ENCODE measurements at places on chromosomes 2 and 18.
A peak's percentile ranks its signal among the peaks of the same experiment; 100 is the strongest.

GRCh38 chr2:98158305-98158704, 71.3 kb downstream of the VWA3B start:
- DNase-seq, result no peak
- H3K4me3 ChIP-seq, result no peak overlapping the region
- peaks cover 29% of the 10 kb centered on the region for H3K27me3 ChIP-seq
- H3K27ac ChIP-seq, result peak overlapping the region; percentile 22
- no peaks in the 10 kb centered on the region for H3K36me3 ChIP-seq

GRCh38 chr18:2304378-2305175, 266.7 kb downstream of the METTL4 start:
- no peak overlapping the region for H3K27ac ChIP-seq
- no peak for DNase-seq
- H3K27me3 ChIP-seq, result peaks cover 16% of the 10 kb centered on the region
- no peak overlapping the region for H3K4me3 ChIP-seq
- H3K36me3 ChIP-seq, result no peaks in the 10 kb centered on the region

- H3K4me1 ChIP-seq, result peaks cover 18% of the 10 kb centered on the region
- no peaks in the 10 kb centered on the region for H3K27me3 ChIP-seq
- H3K36me3 ChIP-seq, result peaks cover 21% of the 10 kb centered on the region
- no peak overlapping the region for H3K4me3 ChIP-seq
Observed at GRCh38 chr2:43906448-43907109, 67.8 kb downstream of the ABCG8 start.

GRCh38 chr2:10185046-10185445, 62.5 kb downstream of the RRM2 start:
- no peak for DNase-seq
- H3K4me3 ChIP-seq, result no peak overlapping the region
- H3K36me3 ChIP-seq, result no peaks in the 10 kb centered on the region
- H3K4me1 ChIP-seq, result no peaks in the 10 kb centered on the region

- no peak for DNase-seq
- H3K4me1 ChIP-seq, result peaks cover 15% of the 10 kb centered on the region
- H3K36me3 ChIP-seq, result peaks cover 4% of the 10 kb centered on the region
- H3K27ac ChIP-seq, result no peak overlapping the region
- no peak overlapping the region for H3K4me3 ChIP-seq
Observed at GRCh38 chr2:85861180-85861579, 27.6 kb downstream of the ST3GAL5 start.

GRCh38 chr18:32308493-32309120, 118.8 kb downstream of the MEP1B start:
- no peak for DNase-seq
- H3K4me1 ChIP-seq, result peaks cover 16% of the 10 kb centered on the region
- H3K36me3 ChIP-seq, result no peaks in the 10 kb centered on the region
- no peak overlapping the region for H3K4me3 ChIP-seq
- no peaks in the 10 kb centered on the region for H3K27me3 ChIP-seq

DNA sequence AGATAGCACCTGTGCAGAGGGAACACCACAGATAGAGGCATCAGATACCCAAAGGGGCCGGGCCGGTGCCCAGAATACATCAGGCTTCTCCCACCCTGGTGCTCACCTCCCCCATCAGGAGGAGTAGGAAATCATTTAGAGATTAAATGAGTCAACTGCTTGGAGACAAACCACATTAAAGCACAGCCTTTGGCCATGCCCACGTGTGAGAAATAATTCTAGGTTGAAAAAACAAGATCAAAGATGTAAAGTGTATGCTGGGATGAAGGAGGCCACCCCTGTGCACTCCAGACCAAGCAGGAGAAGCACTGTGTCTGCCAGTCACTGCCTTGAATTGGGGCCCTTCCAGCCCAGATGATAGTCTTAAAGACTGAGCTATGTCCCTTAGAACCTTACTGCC, 152.8 kb upstream of the ACAA2 start:
- no peaks in the 10 kb centered on the region for H3K4me1 ChIP-seq
- no peak overlapping the region for H3K27ac ChIP-seq
- DNase-seq, result no peak
- H3K4me3 ChIP-seq, result no peak overlapping the region
- no peaks in the 10 kb centered on the region for H3K36me3 ChIP-seq

DNA sequence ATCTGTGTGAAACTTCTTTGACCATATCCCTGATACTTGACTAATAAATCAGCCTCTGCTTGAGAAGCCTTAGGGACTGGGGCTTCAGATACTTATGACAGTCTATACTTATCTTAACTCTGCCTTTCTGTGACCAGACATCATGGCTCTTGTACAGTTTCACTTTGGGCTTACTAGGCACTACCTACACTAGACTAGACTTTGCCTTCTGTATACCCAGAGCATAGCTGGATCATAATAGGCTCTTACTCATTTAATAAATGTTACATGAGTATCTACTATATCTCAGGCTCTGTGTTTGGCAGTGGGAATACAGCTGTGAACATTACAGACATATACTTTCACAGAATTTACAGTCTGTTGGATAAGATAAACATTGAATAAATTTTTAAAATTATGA, 9.0 kb downstream of the UGP2 start:
- no peak for DNase-seq
- peaks cover 87% of the 10 kb centered on the region for H3K4me1 ChIP-seq
- no peak overlapping the region for H3K27ac ChIP-seq
- H3K36me3 ChIP-seq, result no peaks in the 10 kb centered on the region
- H3K4me3 ChIP-seq, result no peak overlapping the region

DNA sequence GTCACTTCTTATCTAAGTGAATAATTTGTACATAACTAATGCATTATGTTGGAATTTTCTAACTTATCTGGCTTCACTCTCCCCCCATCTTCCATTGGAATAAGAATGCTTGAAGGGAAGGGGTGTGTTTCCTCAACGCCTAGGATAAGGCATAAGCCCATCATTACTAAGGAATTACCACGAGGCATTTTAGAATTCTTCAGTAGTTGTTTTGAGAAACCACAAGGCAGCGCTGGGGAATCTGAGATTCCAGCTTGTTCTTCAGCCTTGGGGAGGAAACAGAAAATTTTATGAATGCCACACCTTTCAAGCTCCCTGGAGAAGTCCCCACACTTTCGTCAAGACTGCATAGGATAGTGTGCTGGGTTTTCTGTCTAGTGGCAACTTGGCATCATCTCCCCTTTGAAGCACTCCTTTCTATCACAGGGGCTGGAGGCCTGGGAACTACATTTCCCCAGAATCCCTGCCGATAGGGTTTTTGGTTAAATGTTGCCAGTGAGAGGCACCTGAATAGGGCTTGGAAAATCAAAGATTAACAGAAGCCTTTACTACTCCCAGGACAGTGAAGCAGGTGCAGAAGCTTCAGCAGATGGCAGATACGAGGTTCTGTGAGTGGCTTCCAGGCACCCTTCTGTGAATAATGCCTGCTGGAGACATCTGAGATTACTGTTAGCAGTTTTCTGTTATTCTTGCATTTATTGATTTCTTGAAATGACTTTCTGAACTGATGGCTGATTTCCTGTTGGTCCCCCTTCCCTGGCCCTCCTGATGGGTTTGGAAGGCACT, 192.7 kb upstream of the REV1 start:
- H3K4me3 ChIP-seq, result no peak overlapping the region
- H3K27ac ChIP-seq, result peak overlapping the region; percentile 80
- H3K36me3 ChIP-seq, result peaks cover 12% of the 10 kb centered on the region
- DNase-seq, result no peak
- H3K4me1 ChIP-seq, result peaks cover 43% of the 10 kb centered on the region

DNA sequence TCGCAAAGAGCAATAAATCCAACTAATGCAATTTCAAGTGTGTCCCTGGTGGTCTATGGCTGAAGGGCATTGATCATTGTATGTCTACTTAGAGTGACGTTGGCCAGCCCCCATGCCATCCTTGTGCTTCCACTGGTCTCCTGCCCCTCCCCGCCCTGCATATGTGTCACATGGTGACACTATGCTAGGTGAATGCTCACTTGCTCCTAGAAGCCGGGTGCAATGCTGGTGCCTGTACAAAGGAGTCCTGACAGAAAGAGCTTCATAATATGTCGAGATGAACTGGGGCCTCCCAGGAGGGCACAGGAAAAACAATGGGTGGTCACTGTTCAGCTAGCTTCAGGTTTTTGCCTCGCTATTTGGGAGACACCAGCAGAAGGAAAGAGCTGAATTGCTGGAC, 5.9 kb upstream of the TRABD2A start:
- DNase-seq, result no peak
- H3K27ac ChIP-seq, result no peak overlapping the region
- no peak overlapping the region for H3K4me3 ChIP-seq

- peak overlapping the region; percentile 68 for H3K27ac ChIP-seq
- H3K27me3 ChIP-seq, result no peaks in the 10 kb centered on the region
- no peak overlapping the region for H3K4me3 ChIP-seq
- no peaks in the 10 kb centered on the region for H3K36me3 ChIP-seq
Observed at GRCh38 chr2:124264551-124265091, 239.5 kb downstream of the CNTNAP5 start.

- DNase-seq, result no peak
- no peaks in the 10 kb centered on the region for H3K27me3 ChIP-seq
- peaks cover 13% of the 10 kb centered on the region for H3K4me1 ChIP-seq
Observed at GRCh38 chr18:54393648-54394294, 36.1 kb downstream of the C18orf54 start.

GRCh38 chr2:124664363-124664762, 639.3 kb downstream of the CNTNAP5 start:
- no peaks in the 10 kb centered on the region for H3K36me3 ChIP-seq
- no peak for DNase-seq
- no peak overlapping the region for H3K27ac ChIP-seq
- no peak overlapping the region for H3K4me3 ChIP-seq

DNA sequence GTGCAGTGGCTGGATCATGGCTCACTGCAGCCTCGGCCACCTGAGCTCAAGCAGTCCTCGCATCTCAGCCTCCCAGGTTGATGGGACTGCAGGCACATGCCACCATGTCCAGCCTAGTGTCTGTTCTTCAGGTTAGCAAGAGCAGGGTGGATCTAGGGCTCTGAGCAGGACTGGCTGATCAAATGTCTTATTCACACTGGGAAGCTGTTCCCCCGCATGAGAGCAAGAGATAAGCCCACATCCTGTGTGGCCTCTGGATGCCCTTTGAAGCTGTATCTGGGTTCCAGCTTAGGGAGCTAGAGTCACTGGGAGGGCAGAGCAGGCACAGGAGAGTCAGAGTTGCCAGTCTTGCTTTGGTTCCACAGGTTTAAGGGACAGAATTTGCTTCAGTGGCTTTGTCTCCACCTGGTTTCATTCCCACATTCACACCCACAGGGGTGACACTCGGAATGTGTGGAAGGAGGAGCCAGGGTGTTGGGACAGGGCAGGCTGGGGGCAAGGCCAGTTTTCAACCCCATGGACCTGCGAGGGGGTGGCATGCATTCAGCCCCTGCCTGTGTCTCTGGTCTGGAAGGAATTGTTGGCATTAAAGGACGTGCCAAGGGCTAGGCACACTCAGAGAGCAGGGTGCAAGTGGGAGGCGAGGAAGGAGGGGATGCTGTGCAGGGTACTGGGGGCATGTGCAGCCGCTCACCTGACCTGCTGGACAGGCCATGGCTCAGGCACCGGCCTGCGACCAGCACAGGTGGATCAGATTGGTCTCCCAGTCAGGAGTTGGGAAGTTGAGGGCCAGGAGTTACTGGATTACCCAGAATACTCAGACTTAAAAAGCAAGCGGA, 24.5 kb downstream of the PTPN18 start:
- H3K4me3 ChIP-seq, result no peak overlapping the region
- H3K27ac ChIP-seq, result no peak overlapping the region
- peaks cover 12% of the 10 kb centered on the region for H3K4me1 ChIP-seq
- no peak for DNase-seq

DNA sequence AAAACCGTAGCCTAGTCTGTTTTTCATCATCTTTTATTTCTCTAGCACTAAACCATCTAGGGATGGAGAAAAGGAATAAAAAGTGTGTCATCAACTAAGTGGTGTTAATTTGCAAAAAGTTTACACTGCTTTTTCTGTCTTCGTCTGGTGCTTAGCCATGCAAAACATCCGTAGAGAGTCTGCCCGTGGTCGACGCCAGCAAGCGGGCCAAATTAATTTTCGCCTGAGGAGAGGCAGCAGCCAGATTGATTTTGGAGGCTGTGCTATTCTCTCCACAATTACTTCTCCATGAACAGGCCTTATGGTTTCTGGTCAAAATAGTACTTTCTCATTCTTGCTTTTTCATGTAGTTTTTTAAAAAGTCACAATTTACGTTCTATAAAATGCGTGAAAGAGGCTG, 46.3 kb downstream of the TNFRSF11A start:
- no peak for DNase-seq
- peaks cover 2% of the 10 kb centered on the region for H3K27me3 ChIP-seq
- H3K4me1 ChIP-seq, result peaks cover 11% of the 10 kb centered on the region
- H3K36me3 ChIP-seq, result no peaks in the 10 kb centered on the region
- no peak overlapping the region for H3K4me3 ChIP-seq

DNA sequence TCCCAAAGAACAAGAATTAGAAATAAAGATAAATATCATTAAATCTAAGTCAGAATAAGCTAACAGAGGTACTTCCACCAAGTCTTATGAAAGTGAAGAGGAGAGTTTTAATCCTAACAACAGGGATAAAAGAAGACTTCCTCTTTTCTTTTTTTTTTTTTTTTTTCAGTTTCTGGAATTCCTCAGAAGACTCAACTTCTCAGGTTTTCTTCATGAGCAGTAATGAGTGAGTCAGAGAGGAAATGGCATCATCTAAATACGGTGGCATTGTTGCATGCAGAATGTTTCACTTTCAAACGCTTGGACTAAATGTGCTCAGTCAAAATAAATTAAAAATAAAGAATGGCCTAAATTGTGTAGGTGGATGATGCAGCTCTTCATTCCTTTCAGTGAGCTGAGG, 45.6 kb upstream of the ARHGAP15 start:
- peaks cover 5% of the 10 kb centered on the region for H3K4me1 ChIP-seq
- no peak overlapping the region for H3K4me3 ChIP-seq
- H3K27me3 ChIP-seq, result peaks cover 3% of the 10 kb centered on the region
- DNase-seq, result no peak

GRCh38 chr2:228466851-228467250, 285.4 kb upstream of the SPHKAP start:
- H3K27me3 ChIP-seq, result no peaks in the 10 kb centered on the region
- no peak for DNase-seq
- H3K27ac ChIP-seq, result no peak overlapping the region
- no peak overlapping the region for H3K4me3 ChIP-seq
- H3K36me3 ChIP-seq, result no peaks in the 10 kb centered on the region

DNA sequence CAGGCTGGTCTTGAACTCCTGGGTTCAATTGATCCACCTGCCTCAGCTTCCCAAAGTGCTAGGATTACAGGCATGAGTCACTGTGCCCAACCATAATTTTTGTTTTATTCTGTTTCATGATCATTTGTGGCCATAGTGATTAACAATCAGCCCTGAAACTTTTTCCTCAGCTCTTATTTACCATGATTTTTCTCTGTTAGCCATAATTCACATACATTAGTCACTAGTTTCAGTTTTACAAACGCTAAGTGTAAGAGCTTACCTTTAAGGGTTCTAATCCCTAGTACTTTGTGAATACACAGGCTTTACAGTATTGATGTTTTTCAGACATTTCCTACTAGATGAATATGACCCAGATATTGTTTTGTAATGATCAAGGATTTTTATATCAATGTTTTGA, 216.1 kb downstream of the DPP4 start:
- DNase-seq, result no peak
- H3K27ac ChIP-seq, result no peak overlapping the region
- H3K4me1 ChIP-seq, result no peaks in the 10 kb centered on the region
- H3K27me3 ChIP-seq, result peaks cover 28% of the 10 kb centered on the region
- H3K36me3 ChIP-seq, result no peaks in the 10 kb centered on the region

- no peaks in the 10 kb centered on the region for H3K4me1 ChIP-seq
- H3K27ac ChIP-seq, result no peak overlapping the region
- no peak overlapping the region for H3K4me3 ChIP-seq
- no peaks in the 10 kb centered on the region for H3K36me3 ChIP-seq
- DNase-seq, result no peak
- H3K27me3 ChIP-seq, result peaks cover 10% of the 10 kb centered on the region
Observed at GRCh38 chr2:18066894-18067293, 188.4 kb downstream of the KCNS3 start.

GRCh38 chr2:217650716-217651360, 352.0 kb downstream of the TNS1 start:
- H3K4me1 ChIP-seq, result peaks cover 41% of the 10 kb centered on the region
- H3K4me3 ChIP-seq, result no peak overlapping the region
- no peaks in the 10 kb centered on the region for H3K27me3 ChIP-seq
- H3K36me3 ChIP-seq, result peaks cover 1% of the 10 kb centered on the region
- DNase-seq, result no peak

All from chondrocyte (in vitro differentiated cells).